NT2/D1 (cell line): ENCODE measurements at places on chromosomes 11 and 22.

GRCh38 chr11:13262096-13262495 is 15.5 kb upstream of the BMAL1 start:
- DNase-seq = no peak

GRCh38 chr22:26970809-26971394 is 313.5 kb downstream of the MIAT start:
- DNase-seq = no peak

- DNase-seq = no peak
Measured at GRCh38 chr22:27603111-27603799, 198.3 kb downstream of the MN1 start.

DNA sequence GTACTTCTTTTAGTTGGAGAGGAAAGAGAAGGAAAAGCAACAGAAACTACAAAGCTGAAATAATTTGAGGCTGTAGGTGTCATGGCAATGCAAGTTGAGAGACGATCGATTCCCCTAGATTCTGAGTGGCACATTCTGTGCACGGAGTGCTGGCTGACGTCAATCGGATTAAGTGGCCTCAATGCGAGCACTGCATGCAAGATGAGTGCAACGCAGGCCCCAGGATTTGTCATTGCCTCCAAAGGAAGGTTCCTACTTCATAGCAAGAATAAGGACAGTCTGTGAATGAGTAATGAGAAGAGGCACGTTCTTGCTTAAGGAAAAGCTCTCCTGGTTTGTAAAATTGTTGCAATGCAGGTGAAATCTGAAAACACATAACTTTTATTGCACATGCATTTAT is 892.4 kb downstream of the KCNA4 start:
- no peak for DNase-seq

DNA sequence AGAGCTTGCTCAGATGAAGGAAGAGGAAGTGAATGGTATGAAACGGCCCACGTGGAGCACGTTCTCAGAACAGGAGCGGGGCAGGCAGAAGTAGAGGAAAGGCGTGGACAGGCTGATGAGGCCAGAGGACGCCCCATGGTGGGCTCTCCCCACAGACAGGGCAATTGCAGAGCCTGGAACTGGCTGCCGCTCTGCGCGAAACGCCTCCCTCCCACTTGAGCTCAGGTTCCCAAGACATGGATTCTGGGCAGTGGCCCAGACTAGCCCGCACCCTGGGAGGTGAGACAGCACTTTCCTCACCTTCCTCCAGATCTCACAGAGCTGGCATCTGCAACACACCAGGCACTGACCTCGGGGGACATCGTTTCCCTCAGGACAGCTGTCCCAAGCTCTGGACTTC is 117.6 kb downstream of the PHF21B start:
- DNase-seq = no peak

DNA sequence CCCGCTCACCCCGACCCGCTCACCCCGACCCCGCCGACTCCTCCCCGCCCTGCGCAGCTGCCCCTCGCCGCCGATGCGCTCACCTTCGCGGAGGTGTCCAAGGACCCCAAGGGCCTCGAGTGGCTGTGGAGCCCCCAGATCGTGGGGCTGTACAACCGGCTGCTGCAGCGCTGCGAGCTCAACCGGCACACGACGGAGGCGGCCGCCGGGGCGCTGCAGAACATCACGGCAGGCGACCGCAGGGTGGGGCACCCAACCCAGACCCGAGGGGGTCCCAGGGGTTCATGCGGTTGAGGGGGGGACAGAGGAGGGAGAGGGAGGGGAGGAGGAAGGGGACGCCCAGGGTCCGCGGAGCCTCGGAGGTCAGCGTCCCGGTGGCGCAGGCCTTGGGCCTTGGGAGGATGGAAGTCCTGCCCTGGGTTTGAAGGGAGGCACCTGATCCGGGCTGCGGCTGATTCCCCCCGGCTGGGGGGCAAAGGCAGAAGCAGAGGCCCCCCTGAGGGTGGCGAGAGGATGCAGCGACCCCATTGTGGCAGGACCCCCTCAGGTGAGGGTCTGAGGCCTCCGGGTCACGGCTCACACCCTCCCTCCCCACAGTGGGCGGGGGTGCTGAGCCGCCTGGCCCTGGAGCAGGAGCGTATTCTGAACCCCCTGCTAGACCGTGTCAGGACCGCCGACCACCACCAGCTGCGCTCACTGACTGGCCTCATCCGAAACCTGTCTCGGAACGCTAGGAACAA is 9.2 kb downstream of the PKP3 start:
- no peak for DNase-seq

GRCh38 chr11:10764412-10764811 is 13.4 kb downstream of the CTR9 start:
- DNase-seq = no peak

DNA sequence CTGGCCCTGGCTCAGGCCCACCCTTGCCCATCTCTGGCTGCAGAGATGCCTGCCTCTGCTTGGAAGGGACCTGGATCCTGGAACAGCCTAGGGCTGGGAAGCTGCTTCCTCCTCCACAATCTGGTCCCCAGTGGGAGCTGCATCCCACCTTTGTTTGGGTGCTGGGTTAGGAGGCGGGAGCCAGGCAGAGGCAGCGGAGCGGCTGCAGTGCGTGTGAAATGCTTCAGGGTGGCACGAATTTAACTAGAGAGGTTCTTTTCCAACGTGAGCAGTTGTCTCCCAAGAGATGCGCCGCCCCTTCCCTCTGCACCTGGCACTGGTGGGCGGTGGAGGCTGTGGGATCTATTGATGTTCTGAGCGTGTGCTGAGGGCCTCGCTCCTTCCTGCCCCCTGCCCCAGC is 31.6 kb downstream of the BRSK2 start:
- DNase-seq = no peak

DNA sequence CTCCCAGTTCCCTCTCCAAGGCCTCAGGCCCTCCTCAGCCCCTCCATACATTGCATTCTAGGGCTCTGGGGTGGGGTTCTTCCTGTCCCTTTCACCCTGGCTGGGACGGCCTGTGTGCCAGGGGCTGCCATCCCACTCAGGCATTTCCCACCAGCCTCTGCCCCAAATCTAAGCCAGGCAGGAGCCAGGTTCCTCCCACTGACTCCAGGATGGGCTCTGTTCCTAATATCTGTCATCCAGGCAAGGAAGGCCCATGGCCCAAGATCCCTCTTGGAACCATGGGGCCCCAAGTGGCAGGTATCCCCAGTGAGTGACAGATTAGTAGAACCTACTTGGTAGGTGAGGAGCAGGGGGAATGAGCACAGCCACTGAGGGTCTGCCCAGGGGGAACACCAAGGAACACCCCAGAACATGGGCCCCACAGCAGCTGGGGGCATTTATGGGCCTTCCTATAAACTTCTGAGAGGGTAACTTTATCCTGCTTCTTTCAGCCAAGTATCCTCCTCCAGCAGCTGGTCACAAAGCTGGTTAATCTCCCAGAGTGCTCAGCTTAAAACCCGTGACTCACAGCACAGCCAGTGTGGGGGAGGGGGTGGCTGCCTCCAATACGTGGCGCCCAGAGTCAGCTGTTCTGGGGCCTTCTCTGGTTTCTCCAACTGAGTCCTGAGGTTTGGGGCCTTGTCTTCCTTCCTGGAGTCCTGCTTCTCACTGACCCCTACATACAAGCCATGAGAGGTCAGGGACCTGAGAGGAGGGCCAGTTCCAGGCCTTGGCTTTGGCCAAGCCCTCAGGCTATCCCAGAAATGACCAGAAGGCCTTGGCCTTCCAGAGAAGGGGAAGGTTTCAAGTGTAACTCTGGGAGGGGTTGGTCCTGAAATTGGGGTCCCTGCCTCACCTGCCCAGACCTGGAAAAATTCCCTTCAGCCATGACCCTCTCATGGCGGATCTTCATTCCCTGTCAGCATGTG is 19.9 kb upstream of the MYOD1 start:
- no peak for DNase-seq

GRCh38 chr11:66854231-66854661 is 2.6 kb upstream of the LRFN4 start:
- no peak for DNase-seq

GRCh38 chr22:43953988-43954785 is 1.1 kb upstream of the SAMM50 start:
- DNase-seq = no peak

DNA sequence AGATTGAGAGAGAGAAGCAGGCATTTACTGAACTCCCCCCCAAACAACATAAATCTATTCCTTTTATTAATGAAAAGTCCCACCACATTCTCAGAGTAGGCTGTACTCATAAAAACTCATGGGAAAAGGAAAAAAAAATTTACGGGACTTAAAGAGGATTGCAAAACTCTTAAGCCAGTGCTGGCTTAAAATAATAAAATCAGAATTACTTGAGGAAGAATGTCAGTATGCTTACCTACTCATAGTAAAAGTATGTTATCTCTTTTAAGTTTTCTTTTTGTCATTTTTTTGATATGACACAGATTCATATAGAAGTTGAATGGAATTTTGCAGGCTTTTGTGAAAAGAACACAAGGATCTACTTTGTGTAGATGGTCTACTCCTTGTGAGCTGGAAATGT is 126.3 kb downstream of the LUZP2 start:
- no peak for DNase-seq

GRCh38 chr11:112534208-112534607 is 273.5 kb upstream of the PLET1 start:
- DNase-seq = no peak

DNA sequence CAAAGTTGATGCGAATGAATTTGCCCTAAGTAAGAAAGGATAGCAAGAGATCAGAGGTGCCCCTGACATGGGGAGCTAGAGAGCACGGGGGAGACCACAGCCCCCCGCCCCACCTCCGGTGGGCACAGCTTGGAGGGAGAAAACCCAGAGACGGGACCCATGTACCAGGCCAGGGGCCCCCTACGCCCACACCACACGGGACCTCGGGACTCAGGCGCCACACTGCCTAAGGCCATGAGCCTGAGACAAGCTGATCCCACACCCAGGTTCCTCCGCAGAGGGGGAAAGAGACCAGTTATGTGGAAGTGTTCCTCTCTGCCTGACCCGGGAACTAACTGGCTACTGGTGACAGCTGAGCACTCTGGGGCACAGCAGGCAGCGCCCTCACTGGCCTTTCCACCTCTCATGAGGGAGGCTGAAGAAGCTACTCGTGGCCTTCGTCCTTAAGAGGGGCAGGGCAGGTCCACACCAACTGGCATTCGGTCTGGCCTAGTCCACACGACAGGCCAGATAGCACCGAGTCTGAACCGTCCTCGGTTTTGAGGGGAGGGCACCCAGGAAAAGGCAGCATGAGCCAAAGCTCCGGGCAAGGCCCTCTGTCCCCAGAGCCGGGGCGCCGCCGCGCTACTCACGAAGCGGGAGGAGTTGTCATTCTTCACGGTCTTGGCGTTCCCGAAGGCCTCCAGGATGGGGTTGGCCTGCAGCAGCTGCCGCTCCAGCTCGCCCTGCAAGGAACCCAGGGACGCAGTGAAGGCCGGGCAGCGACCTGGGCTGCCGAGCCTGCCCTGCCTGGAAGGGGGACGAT is 65.8 kb downstream of the MYH9 start:
- no peak for DNase-seq

DNA sequence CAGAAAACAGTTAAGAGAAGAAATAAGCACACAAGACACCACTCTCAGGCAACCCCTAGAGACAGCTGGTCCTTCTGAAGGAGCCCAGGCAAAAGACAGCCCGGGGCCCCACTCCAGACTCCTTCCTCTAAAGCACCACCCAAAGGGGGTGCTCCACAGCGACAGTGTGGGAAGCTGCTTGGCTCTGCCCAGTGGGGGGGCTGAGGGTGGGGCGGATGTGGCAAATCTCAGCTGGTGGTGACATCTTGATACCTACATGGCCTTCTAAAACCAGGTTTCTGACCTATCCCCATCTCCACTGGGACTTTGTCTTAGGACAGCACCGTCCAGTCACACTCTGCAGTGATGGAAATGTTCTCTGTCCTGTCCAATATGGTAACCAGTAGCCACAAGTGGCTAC is 10.2 kb upstream of the APOA1 start:
- DNase-seq = no peak

DNA sequence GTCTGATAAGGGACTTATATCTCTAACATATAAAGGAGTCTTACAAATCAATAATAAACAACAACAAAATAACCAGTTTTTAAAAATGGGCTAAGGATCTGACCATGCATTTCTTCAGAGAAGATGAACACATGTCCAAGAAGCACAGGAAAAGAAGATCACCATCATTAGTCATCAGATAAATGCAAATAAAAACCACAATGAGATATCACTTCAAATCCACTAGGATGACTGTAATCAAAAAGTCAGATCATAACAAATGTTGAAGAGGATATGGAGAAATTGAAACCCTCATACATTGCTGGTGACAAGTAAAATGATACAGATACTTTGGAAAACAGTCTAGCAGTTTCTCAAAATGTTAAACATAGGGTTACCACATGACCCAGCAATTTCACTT is 61.2 kb upstream of the MYOD1 start:
- DNase-seq = no peak

GRCh38 chr11:115364896-115365295 is 139.3 kb downstream of the CADM1 start:
- DNase-seq = no peak

DNA sequence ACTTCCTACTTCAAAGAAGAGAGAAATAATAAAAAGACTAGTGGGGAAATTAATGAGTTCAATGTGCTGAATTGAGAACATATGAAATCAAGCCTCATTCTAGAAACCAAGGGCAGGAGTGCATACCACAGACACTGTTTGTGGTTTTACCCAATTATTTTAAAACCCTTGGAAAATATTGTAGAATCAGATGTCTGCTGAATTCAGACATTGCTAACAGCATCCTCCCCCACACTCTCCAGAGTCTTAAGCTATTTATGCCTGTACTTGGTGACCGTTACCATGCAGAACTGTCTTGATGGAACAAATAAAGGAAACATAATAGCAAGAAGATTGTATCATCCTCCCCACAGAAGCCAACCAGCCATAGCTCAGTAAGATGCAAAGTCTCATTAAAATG is 850.1 kb downstream of the NTM start:
- DNase-seq = no peak

- DNase-seq = no peak
Measured at GRCh38 chr11:81895258-81895657, 838.4 kb downstream of the FAM181B start.

DNA sequence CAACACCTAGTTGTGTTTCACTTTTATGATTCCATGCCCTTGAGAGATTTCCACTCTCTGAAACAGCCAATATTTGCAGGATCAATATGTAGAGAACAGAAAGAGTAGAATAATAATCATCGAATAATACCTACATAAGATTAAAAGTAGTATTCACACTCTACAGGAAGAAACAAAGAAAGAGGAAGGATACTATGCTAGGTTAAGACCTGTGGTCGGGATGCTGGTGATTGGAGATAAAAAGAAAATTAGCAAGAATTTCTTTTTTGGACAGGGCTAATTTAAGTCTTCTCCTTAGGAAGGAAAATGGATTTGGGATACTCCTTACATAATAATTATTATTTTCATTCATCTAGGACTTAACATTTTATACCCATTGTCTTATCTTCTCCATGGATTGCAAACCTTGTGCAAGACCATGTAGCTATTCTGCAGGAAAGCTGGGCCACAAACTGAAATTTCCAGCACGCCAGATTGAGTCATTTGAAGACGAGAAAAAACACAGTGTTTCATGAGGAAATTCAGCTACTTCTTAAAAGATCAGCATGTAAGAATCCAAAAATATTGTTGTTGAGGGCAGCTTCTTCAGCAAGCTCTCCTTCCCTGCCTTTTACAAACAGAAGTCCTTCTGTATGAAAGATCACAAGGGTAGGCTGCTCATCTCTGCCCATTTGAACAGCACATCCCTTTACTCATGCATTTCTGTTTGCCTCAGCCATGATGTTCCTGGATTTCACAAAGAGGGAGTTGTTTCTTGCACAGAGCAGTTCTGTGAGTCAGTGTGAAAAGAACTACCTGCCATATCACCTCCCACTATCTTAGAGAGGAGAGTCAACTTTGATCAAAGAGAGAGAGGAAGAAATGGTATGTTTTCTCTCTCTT is 90.7 kb downstream of the FAM76B start:
- no peak for DNase-seq

- DNase-seq = no peak
Measured at GRCh38 chr11:60994541-60995080, 23.1 kb downstream of the CD6 start.
